ENCODE measurements at places on chromosomes 11 and 22.

GRCh38 chr22:45615364-45615763 is 56.3 kb upstream of the ATXN10 start:
- no peak for DNase-seq

GRCh38 chr11:71962428-71963038 is 33.7 kb downstream of the RNF121 start:
- no peak for DNase-seq

GRCh38 chr11:131246156-131246555 is 124.3 kb upstream of the NTM start:
- no peak for DNase-seq

GRCh38 chr22:30444632-30445437 is 19.3 kb downstream of the MTFP1 start:
- no peak for DNase-seq

GRCh38 chr22:24968066-24968561 is 15.6 kb downstream of the KIAA1671 start:
- no peak for DNase-seq

- DNase-seq = no peak
These were observed 8.4 kb downstream of the APLNR start for GRCh38 chr11:57228600-57228999.

GRCh38 chr11:15829312-15829711 is 527.0 kb downstream of the SOX6 start:
- DNase-seq = no peak

GRCh38 chr11:11916981-11917399 is 75.2 kb downstream of the USP47 start:
- no peak for DNase-seq

DNA sequence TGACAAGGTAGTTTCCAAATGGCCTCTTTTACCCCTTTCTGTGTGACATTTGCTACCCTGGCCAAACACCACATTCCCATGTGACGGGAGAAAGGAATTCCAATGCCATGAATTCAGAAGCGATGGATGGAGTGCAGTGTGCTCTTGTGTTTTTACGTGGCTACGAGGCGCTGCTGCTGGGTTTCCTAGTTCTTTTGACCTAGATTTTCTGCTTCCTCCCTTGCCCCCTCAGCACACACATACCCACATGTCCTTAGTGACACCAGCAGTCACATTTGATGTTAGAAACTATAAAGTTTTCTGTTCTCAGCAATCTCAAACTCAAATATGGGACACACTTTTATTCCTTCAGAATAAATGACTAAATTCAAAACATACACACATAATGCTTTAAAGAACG is 7.8 kb upstream of the TMA7B start:
- no peak for DNase-seq

- DNase-seq = no peak
These were observed 344.9 kb downstream of the DYNC2H1 start for GRCh38 chr11:103453915-103454709.

- no peak for DNase-seq
These were observed 7.3 kb downstream of the OAF start for GRCh38 chr11:120217941-120218694.

DNA sequence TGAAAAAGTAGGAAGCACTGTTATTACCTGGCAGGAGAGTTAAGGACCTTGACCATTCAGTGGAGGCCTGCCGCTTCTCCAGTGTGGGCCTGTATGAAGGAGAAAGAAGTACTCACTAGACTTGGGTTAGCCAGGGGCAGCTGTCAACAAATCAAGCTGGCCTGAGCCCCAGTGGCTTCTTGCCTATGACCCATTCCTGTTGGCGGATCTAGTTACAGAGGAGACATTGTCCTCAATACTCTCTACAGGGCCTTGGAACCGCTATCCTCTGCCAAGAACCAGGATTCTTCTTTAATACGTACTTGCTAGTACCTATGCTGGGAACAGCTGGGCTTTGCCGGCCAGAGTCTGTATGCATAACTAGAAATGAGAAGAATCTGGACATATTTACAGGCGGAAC is 68.1 kb downstream of the ALX4 start:
- DNase-seq = no peak

DNA sequence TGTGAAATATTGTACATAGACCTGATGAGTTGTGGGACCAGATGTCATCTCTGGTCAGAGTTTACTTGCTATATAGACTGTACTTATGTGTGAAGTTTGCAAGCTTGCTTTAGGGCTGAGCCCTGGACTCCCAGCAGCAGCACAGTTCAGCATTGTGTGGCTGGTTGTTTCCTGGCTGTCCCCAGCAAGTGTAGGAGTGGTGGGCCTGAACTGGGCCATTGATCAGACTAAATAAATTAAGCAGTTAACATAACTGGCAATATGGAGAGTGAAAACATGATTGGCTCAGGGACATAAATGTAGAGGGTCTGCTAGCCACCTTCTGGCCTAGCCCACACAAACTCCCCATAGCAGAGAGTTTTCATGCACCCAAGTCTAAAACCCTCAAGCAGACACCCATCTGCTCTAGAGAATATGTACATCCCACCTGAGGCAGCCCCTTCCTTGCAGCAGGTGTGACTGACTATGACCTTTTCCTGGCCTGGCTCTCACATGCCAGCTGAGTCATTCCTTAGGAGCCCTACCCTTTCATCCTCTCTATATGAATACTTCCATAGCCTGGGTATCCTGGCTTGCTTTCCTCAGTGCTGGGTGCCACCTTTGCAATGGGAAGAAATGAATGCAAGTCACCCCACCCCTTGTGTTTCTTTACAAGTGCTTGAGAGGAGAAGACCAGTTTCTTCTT is 12.3 kb downstream of the PIK3IP1 start:
- DNase-seq = no peak

GRCh38 chr22:41544671-41545476 is 604 bp upstream of the POLR3H start:
- DNase-seq = no peak

- DNase-seq = peak; percentile 24
These were observed 41.4 kb upstream of the ZBED5 start for GRCh38 chr11:10899121-10899830.

DNA sequence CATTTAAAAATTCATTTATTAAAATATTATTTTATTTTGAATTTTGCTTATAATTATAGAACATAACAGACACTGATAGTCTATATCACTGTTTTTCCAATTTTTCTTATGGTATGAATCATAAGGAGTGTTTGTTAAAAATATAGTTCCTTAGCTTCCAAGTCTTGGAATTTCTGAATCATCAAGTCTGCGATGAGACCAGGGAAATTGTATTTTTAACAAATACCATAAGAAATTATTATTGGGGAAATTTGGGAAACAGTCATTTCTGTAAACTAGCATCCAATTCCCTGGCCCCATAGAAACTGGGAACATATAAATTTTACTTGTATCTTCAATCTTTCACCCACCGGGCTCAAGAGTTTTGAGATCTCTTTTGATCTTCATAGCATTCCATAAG is 38.0 kb upstream of the PICALM start:
- DNase-seq = no peak

DNA sequence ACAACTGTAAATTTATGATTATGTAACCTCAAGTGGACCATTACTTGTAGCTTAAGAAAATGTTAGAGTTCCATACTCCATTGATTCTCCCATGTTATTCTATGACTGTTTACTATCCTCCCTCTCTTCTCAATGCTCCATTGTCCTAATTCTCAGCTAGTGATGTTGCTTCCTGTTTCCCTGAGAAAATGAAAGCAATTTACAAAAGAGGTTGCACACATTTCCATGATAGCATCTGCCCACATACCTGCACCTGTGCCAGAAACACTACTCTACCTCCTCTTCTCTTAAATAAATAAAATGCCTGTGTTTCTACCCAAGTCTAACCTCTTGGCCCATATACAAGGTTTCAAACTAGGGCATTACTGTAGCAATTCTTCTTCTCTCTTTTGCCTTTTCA is 1620.9 kb downstream of the FAM181B start:
- no peak for DNase-seq

GRCh38 chr11:68650801-68651200 is 33.5 kb upstream of the GAL start:
- no peak for DNase-seq

GRCh38 chr11:126736682-126737572 is 263.6 kb downstream of the KIRREL3 start:
- no peak for DNase-seq

DNA sequence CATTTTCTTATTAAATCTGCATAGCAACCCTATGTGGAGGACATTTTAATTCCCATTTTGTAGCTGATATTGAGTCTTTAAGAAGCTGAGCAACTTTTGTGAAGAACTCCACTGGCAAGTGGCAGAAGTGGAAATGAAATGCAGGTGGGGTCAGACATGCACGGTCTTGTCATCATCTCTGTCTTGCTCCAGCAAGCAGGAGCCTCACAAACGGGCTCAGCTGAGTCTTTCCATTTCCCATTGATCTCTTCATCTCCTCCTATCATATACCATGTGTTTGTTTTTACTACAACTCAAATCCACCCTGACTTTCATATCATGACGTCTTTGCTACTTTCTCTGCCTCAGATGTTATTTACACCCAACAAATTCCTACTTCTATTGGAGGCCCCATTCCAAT is 97.9 kb upstream of the TENM4 start:
- DNase-seq = no peak

DNA sequence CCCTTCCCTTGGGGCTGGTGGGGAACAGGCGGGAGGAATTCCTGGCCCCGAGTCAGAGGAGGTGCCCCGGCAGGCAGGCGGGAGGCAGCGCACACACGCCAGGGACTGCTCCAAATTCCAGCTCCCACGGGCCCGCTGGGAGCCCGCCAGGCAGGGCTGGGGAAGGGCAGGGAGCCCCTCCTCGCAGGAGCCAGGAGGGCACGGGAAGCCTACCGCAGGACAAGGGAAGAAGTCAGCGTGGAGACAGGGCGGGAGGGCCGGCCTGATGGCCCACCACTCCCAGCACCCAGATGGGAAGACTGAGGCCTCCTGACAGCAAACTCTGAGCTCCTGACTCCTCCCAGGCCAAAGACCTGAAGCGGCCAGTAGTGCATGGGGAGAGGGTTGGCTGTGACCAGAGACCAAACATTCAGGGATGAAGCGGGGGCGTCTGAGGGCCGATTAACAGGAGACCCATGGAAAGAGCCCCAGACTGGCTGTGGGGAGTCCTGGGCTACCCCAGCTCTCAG is 22.4 kb downstream of the RPL3 start:
- DNase-seq = no peak

- DNase-seq = peak; percentile 78
These were observed at the start of gene NR1H3 for GRCh38 chr11:47257517-47258316. TSS of gene NR1H3 (plus strand) at chr11:47257996. CDS start at chr11:47259217, 1,221 bp downstream.

DNA sequence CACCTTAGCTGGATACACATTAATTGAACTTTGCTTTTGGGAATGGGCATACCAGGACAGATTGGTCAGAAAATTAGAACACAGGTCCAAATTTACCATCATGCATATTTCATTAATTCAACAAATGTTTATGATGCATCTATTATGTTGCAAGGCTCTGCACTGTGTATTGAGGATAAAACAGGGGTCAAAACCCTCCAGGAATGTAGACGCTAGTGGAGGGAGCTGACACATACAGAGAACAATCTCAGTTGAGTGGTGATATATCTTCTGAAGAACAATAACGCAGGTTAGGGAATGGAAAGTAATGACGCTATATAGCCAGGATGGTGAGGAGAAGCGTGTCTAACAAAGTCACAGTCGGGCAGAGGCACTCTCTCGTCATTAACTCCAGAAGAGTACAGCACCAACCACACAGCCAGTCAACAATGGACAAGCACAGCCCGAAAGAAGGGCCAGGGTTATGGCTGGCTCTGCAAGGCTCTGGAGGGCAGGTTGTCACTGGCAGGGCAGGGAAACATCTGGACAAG is 3.8 kb downstream of the FLI1 start:
- DNase-seq = no peak

GRCh38 chr11:1564535-1565172 is 7.4 kb downstream of the DUSP8 start:
- peak; percentile 63 for DNase-seq

GRCh38 chr11:122697636-122698167 is 42.2 kb downstream of the UBASH3B start:
- no peak for DNase-seq

DNA sequence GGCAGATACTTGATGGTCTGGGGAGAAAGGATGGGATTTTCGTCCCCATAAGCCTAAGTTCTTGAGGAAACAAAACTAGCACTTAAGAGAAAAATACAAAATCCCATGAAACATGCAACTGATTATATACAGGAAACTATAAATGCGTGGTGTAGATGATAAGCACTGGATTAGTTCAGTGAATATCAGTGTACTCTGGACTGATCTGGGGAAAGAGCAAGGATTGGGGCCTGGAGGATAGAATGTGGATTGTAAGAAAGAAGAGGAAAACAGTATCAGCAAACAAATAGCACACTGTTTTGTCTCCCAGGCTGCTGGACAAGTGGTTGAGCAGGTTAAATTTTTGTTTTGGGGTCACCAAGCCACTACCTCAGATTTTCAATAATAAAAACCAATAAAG is 49.8 kb downstream of the DCUN1D5 start:
- no peak for DNase-seq

- no peak for DNase-seq
These were observed 516 bp upstream of the SERPINH1 start for GRCh38 chr11:75561426-75562047.

- no peak for DNase-seq
These were observed 792 bp upstream of the SBF1 start for GRCh38 chr22:50475652-50476002.

GRCh38 chr11:75298191-75298975 is 53.1 kb downstream of the ARRB1 start:
- no peak for DNase-seq

DNA sequence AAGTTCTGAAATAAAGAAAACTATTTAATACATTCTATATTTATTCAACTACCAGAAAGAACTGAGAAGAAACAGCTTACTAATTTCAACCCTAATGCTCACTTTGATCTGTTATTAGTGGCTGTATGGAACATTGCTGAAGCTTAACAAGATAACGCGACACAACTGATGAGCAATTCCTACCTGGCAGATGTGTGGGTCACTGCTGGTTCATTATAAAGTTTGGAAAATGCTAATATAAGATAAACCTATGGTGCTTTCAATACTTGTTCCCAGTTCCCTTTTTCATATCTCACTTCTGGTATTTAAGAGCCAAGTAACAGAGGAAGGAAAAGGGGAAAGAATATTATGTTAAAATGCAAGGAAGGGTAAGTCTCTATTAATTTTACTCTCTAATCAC is 10.5 kb downstream of the CTSC start:
- no peak for DNase-seq

Data from 8988T (cell line).